GM03348 (cell line): ENCODE measurements at places on chromosomes 5 and 9.

GRCh38 chr5:139699351-139699750, 51.2 kb downstream of the CXXC5 start:
- no peak for DNase-seq

DNA sequence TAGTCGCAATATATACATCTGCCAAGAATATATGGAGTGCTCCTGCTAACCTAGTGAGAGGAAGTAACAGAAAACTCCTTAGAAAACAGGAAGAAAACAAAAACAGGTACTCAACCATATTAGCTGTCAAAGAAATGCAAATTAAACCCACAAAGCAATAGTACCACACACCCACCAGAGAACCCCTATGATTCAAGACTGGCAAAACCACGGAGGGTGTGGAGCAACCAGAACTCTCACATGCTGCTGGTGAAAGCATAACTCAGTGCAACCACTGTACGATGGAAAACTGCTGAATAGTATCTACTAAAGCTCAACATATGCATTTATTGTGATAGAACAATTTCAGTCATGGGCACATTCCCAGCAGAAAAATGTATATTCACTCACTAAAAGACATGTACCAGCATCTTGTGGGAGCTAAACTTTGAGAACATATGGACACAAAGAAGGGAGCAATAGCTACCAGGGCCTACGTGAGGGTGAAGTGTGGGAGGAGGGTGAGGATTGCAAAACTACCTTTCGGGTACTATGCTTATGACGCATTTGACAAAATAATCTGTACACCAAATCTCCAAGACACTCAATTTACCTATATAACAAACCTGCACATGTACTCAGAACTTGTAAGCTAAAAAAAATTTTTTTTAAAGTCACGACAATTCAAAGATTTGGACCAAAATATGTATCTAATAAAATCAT, 34.0 kb downstream of the PTPN3 start:
- DNase-seq, result no peak

GRCh38 chr5:86679949-86680348, 62.2 kb downstream of the COX7C start:
- DNase-seq, result no peak

DNA sequence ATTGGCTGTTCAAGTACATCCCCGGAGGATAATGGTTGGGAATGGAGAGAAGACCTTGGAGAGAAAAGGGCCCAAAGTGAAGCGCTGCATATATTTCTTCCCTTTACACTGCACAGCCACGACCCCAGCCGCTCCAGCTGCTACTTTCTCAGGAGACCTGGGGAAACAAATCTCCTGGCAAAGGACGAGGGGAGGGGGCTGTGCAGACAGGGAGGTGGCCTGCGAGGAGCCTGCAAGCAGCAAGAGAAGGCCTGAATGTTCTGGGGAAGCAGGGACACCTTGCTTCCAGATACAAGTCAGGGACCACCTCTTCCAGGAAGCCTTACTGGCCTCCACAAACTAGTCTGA, 739 bp upstream of the PDLIM4 start:
- DNase-seq, result no peak

DNA sequence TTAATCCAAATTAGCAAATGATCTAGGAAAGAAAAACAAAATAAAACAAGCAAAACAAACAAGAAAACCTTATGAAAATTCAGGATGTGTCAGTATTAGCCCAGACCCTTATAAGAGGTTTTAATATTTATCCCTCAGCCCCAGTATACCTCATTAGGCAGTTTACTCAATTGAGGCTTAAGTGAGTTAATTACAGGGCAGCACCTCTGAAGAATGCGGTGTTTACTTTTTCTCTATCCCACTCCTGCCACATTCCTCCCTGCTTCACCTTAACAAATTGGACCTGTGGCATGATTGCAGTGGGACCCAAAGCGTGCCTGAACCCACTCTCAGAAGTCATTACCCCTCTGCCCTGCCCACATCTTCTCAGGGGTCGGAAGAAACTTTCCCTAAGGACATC, 67.1 kb downstream of the SIL1 start:
- no peak for DNase-seq

GRCh38 chr5:109416882-109417281, 7.1 kb upstream of the PJA2 start:
- no peak for DNase-seq

GRCh38 chr5:134574521-134574920, 49.1 kb downstream of the JADE2 start:
- no peak for DNase-seq

DNA sequence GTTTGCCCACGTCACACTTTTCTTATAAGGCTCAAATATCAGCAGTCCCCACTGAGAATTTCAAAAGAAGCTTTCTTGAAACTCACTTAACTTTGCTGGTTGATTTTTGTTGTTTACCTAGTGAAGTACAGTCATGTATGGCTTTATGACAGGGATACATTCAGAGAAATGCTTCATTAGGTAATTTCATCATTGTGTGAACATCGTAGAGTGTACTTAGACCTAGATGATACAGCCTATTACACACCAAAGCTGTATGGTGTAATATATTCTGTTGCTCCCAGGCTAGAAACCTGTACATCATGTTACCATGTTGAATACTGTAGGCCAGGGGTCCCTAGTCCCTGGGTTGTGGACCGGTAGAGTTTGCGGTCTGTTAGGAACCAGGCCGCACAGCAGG, 177.0 kb downstream of the ARRDC3 start:
- DNase-seq, result no peak

GRCh38 chr5:78787783-78788182, 139.2 kb upstream of the LHFPL2 start:
- DNase-seq, result no peak
